ENCODE measurements at places on chromosomes 3 and 15.

- DNase-seq, result no peak
These were observed 1.5 kb upstream of the SLC35G2 start for GRCh38 chr3:136817448-136817847.

DNA sequence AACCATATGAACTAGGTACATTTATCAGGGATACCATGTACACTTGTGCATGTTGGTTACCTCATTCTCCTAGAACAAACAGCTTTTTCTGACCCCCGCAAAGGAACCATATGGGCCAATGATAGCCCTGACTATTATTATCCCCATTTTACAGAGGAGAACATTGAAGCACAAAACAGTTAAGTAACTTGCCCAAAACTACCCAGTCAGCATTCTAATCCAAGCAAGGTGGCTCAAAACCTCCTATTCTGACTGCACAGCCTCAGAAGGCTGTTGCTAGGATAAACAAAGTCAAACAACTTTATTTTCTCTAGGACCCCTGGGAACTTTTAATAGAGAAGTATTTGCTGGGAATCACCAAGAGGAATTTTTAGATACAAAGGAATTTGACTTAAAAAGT lies 36.7 kb downstream of the CFAP44 start:
- DNase-seq, result no peak

DNA sequence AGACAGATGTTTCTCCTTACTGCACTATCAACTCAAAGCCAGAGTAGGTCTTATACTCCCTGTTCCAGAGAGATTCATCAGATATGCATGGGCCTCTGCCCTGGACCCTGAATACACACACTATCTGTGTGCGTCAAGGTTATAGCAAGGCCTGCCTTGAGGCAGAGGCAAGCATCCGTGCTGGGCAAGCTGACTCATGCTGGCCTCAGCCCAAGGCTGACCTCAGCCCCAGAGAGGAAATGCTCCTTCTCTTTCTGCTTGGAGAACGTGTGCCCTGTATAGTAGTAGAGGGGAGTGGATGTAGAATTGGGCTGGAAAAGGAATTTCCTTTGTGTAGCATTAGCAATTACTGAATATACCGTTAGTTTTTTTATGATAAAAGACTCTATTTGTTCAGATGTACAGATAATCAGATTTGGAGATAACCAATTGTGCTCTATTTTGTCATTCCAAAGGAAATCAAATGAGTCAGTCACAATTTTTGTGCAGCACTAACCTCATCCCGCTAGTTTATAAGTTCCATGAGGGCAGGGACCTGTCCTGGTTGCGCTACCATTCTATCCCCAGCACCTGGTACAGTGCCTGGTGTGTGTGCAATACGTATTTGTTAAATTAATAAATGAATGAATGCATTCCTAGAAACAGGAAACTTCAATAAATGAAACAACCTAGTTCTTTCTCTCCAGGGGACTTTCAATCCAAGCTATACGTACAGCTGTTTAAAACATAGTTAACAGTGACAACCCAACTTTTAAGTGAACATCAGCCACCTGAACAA lies 13.3 kb upstream of the PAQR9 start:
- no peak for DNase-seq

- DNase-seq, result no peak
These were observed 31.6 kb downstream of the CACNA1D start for GRCh38 chr3:53525765-53526703.

GRCh38 chr3:123773681-123774431 lies 110.3 kb downstream of the MYLK start:
- DNase-seq, result no peak

GRCh38 chr3:13588221-13588701 lies 39.3 kb downstream of the FBLN2 start:
- DNase-seq, result no peak

DNA sequence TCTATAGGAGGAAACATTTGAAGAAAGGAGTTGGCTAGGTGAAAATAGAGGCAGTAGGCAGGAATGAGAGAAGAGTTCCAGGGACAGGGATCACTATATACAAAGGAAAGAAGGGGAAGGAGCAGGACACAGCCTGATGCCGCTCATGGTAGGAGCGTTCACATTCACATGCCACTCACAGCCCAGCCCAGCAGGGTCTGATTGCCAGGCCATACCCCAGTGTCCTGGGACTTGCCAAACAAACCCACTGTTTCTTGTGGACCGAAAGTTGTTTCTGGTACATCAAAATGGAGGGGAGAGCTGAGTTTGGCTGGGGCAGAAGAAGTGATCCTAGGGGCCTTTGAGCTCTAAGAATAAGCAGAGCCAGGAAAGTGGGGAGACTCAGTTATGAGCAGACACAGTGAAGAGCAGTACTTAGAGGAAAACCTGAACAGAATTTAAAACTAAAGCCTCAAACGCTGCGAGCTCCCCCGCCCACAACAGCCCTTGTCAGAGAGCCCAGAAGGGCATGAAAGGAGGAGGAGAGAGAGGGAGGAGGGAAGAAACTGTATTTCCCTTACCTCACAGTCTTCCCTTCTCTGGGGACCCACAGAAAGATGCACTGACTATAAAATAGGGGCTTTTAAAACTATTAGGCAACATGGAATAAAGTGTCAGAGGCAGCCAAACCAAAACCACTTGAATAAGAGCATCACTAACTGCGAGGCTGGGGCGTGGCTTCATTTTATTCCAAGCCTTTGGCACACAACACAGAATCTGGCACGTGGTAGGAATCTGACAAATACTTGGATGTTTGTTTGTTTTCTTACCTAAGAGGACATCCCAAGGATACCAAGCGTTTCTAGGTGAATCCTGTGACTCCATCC lies 129.0 kb downstream of the RPL22L1 start:
- no peak for DNase-seq

DNA sequence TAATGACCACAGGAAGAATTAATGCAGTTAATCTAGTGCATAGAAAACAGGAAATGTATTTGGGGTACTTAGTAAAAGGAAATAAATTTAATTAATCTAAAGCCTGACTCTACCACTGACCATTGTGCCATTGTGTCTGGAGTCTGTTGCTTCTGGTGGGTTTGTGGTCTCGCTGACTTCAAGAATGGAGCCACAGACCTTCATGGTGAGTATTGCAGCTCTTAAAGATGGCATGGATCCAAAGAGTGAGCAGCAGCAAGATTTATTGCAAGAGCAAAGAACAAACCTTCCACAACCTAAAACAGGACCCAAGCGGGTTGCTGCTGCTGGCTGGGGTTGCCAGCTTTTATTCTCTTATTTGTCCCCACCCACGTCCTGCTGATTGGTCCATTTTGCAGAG lies 711.5 kb upstream of the LMCD1 start:
- no peak for DNase-seq

GRCh38 chr15:50778086-50778485 lies 12.6 kb upstream of the SPPL2A start:
- DNase-seq, result no peak

DNA sequence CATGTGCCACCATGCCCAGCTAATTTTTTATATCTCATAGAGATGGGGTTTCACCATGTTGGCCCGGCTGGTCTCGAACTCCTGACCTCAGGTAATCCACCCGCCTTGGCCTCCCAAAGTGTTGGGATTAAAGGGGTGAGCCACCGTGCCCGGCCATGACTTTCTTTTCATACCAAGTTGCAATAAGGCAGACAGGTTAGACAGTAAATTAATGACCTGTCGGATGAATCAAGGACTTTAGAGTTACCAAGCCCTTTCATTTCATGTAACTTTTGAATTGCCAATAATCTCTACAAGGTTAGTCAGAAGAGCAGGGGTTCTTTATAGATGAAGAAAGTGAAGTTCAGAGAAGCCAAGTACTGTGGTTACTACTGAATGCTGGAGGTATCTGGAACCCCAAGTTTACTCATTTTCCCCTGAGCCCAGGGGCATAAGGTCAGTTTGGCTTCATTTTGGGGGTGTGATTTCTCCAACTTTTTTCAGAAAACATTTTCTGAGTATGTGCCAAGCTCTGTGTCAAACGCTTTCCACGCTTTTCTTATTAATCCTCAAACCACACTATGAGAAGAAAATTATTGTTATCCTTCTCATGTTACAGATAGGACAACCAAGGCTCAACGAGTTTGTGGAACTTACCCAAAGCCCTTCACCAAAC lies 11.9 kb downstream of the PRICKLE2 start:
- DNase-seq, result no peak

GRCh38 chr15:67735896-67736295 lies 89.4 kb upstream of the SKOR1 start:
- DNase-seq, result no peak

GRCh38 chr15:81484086-81484955 lies 110.3 kb upstream of the TMC3 start:
- no peak for DNase-seq

DNA sequence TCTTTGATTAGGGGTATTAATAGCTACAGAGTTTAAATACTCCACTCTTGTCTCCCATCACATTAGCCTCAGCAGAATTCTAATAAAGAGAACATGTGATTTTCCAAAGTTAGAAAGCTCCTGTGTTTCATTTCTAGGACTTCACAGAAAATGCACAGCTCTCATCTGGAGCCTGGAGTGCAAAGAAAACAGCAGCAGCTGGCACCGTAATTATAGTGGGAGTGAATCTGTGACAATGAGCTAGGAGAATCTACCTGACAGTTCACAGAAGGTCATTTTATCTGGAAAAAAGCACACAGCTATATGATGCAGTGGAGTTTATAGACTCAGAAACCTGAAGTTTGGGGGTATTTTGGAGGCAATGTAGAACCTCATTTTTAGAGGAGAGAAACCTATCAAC lies 5.4 kb upstream of the TRIM59 start:
- no peak for DNase-seq

- DNase-seq, result no peak
These were observed 95.6 kb downstream of the ATP10A start for GRCh38 chr15:25767356-25768151.

- no peak for DNase-seq
These were observed 32.6 kb downstream of the ALS2CL start for GRCh38 chr3:46660543-46661523.

DNA sequence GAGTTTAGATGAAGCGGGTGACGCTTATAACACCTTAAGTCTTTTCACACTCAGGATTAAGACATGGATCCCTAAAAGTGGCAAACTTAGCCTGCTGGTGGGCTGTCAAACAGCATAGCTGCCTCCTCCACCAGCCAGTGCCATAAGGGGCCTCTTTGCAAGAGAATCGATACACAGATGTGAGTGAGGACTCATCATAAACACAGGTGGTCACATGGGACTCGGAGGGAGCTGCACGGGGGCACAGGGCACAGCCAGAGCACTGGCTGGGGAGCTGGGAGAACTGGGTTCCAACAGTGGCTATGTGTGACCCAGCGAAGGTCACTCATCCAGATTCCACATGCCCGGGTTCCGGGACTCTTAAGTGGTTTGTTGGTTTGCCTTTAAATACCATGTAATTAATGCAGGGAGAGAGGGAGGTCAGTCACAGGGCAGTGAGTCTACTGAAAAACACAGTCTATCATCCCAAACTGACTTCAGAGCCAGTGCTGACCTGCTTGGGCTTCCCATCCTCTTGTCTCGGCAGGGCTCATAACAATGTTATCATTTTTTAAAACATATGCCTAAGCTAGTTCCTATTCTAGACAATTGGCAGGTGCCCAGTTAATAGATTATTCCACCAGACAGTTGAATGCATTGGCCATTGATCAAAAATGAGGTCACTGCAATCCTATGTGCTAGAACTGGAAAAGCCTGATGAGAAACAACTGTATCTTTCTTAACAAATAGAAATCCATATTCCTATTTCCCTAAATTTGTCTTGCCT lies 51.8 kb downstream of the SLC12A8 start:
- DNase-seq, result no peak

DNA sequence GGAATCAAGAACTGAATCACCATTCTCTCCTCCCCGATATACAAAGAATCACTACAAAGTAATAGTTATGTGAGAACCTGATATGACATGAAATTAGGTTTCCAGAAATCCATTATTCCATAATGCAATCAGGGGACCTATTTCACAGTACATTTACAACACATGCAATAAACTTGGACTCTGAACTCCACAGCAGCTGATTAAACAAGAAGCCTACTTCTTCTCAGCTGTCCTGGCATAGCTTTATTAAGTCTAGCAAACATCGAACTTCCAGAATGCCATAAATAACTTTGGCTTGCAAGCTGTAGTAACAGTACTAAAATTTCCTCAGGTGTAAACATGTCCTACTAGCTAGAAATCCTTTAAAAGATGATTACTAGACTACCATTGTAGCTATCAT lies 17.8 kb downstream of the PDCD10 start:
- no peak for DNase-seq

DNA sequence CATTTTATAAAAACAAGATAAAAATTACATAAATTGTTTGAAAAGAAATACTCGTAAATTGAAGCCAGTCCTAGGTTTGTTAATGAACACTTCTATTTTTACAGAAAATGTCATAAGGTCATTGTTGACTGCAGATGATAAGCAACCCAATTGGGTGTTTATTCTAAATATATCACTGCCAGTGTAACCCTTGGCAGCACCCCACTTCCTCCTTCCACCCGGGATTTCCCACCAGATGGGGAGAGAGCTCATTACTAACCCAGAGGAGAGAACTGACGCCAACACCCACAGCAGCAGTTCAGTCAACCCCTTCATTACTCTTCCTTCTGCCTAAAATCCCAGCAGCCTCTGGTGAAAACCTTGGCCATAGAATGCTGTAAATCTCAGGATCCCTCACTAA lies 307.6 kb downstream of the GAP43 start:
- no peak for DNase-seq

DNA sequence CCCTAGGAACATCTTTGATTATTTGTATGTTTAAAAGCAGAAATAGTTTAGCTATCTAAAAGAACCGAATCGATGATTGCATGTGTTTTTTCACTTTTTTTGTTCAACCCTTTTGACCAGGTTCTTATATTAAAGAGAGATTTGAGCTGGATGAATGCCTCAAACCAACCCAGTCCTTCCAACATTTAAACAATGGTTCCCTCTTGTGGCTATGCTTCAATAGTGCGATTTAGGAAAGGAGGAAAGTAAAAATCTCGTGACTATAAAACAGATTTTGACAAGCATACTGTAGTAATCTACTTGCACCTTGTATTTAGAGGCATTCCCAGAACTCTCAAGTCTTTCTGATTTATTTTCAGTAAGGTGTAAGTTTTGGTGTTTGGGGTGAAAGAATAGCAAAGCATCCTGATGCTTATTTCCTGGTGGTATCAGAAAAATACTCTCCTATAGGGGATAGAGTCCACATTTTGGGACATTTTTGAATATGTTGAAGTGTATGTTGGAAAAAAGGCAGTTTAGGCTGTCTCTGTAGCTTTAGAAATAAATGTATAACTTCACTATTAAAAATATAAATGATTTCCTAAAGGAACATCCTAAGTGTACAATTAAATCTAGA lies 159.6 kb upstream of the KCNH8 start:
- DNase-seq, result no peak

- no peak for DNase-seq
These were observed 138.5 kb downstream of the DUT start for GRCh38 chr15:48469681-48470080.
